Frontal cortex (tissue), 4 donors: ENCODE measurements at places on chromosomes 12 and 14. TPM values are rescaled to one million over a fixed set of nuclear protein-coding genes. Genes with fewer than 3 reads are reported as not detected.

DNA sequence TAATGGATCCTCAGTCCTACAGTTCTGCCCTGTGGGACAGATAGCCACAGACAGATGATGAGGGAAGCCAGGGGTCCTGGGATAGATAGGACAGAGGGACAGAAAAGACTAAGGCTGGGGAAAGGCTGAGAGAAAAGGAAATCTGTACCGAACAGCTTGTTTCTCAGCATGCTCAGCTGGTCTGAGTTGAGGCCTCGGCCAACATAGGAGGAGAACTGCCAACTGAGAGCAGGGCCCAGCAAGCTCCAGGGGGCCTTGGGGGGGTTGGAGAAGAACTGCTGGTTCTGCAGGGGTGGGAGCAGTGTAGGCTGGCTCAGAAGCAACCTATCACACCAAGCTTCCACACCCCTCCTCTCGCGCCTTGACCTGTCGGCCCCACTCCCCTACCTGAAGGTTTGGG, 10.1 kb downstream of the IL23A start:
- DNase-seq: no peak

- DNase-seq: no peak
Observed at GRCh38 chr12:21183721-21184275, 52.8 kb downstream of the SLCO1B1 start.

DNA sequence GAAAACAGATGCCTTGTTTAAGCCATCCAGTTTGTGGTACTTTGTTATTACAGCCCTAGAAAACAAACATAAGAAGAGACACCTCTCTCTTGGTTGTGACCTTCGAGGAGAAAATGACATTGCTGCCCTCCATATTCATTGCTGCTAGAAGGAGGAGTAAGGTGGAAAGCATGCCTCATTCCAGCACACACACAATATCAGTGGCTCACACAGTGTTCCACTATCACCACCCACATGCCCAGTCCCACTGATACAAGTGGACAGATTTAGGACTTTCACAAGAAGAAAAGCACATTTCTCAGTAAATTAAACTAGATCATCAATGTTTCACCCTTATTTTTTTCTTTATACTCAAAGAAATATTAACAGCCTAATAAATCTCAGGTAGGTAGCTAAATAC, 143.6 kb downstream of the PHLDA1 start:
- no peak for DNase-seq

DNA sequence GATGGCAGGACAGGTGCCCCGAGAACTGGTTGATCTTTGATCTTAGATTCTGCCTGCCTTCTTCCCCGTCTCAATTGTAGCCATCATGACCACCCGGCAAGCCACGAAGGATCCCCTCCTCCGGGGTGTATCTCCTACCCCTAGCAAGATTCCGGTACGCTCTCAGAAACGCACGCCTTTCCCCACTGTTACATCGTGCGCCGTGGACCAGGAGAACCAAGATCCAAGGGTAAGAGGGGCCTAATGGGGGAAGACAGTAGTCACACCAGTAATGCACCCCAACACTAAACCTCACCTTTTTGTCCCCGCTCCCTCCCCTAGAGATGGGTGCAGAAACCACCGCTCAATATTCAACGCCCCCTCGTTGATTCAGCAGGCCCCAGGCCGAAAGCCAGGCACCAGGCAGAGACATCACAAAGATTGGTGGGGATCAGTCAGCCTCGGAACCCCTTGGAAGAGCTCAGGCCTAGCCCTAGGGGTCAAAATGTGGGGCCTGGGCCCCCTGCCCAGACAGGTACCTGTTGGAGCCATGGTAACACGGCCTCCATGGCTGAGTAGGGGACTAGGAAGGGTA, 556 bp downstream of the TROAP start:
- DNase-seq: no peak

DNA sequence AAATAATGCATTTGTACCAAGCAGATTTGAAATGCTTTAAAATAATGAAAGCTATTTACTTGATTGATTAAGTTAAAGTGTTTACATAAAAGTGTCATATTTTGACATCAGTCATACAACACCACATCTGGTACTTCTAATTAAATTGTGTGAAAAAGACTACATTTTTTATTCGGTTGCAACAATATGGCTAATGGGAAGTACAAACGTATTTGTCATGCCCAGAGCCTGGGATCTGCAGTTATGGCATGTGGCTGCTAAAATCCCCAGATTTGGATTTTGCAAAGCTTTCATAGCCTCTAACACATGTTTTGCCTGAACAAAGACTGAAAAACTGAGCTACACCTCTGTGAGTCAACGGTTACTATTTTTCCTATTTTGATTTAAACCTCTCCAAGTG, 66.6 kb downstream of the LLPH start:
- DNase-seq: no peak

DNA sequence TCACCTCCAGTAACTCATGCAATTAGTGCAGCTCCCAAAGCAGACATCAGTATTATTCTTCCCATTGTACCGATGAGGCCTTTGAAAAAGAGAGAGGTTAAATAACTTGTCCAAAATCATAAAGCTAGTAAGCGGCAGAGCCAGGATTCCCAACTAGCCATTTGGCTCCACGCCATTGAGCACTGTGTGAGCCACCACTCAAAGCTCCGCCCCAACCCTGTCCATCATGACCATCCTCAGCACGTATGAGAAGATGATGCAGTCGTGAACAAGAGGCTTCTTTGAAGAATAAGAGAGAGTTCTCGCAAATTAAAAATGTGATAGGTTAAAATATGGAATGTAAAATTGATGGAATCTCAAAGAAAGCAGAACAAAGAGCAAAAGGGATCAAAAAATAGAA, 14.6 kb downstream of the CLMN start:
- no peak for DNase-seq

LRIG3 gene
- 10.6 TPM for total RNA-seq

NTN4 gene
- 60.3 TPM for total RNA-seq

RNF212B gene
- not detected for total RNA-seq

TRAF3 gene
- total RNA-seq: 15.1 TPM

CPM gene
- 2.9 TPM for total RNA-seq

ADGRD1 gene
- total RNA-seq: 4.5 TPM

DLGAP5 gene
- total RNA-seq: 4.9 TPM
